Activated naive CD4-positive, alpha-beta T cell treated with anti-CD3 and anti-CD28 coated beads, Interleukin-2, amount 50 U/mL, for 16 hours (primary cell): ENCODE measurements at places on chromosomes 7 and 10.

DNA sequence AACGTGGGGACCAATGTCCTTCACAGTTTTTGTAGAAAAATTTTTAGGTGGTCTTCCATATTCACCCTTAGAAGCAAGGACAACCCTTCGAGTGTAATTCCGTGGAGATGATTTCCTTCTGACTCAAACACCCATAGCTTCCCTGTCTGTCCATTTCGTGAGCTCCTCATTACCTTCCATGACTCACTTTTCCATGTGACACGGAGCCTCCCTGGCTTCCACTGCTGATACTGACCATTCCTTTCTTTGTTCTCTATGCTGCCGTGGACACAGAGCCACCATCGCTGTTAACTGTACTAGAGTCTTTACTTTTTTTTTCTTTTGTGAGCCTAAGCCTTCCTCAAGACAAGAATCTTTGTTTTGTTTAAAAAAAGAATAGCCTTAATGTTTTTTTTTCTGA lies 12.5 kb upstream of the ARMS2 start:
- DNase-seq, result no peak

DNA sequence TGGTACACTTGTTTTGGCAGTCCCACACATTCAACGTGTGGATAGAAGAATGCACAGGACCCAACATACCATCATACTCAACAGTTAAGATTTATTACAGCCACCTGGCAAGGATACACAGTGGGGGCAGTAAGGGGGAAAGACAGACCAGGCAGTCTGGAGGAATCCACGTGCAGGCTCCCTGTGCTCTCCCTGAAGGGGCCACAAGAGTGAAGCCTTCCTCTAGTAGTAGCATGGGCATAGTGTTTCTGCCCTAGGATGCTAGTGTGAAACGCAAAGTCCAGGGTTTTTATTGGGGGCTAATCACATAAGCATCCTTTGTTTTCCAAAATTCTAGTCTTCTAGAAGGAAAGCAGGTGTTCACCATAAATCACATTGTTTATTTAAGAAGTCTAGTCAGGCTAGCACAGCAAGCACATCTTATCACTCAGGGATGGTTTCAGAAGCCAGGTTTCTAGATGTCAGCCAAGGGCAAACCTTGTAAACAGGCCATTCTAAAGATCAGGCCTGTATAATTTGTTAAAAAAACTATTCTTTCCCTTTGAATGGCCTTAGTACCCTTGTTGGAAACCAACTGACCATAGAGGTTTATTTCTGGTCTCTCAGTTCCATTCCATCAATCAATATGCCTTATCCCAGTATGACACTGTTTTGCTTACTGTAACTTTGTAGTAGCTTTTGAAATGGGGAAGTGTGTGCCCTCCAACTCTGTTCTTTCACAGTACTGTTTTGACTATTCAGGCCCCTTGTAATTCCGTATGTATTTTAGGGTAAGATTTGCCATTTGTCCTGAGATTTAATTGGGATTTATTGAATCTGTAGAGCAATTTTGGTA lies 12.4 kb upstream of the TFAM start:
- DNase-seq, result no peak

GRCh38 chr10:62696798-62697197 lies 107.7 kb upstream of the ADO start:
- no peak for DNase-seq

GRCh38 chr10:124911124-124912067 lies 30.5 kb upstream of the ZRANB1 start:
- no peak for DNase-seq

- DNase-seq, result peak; percentile 47
These were observed 1.8 kb upstream of the PFKFB3 start for GRCh38 chr10:6200734-6201515.

DNA sequence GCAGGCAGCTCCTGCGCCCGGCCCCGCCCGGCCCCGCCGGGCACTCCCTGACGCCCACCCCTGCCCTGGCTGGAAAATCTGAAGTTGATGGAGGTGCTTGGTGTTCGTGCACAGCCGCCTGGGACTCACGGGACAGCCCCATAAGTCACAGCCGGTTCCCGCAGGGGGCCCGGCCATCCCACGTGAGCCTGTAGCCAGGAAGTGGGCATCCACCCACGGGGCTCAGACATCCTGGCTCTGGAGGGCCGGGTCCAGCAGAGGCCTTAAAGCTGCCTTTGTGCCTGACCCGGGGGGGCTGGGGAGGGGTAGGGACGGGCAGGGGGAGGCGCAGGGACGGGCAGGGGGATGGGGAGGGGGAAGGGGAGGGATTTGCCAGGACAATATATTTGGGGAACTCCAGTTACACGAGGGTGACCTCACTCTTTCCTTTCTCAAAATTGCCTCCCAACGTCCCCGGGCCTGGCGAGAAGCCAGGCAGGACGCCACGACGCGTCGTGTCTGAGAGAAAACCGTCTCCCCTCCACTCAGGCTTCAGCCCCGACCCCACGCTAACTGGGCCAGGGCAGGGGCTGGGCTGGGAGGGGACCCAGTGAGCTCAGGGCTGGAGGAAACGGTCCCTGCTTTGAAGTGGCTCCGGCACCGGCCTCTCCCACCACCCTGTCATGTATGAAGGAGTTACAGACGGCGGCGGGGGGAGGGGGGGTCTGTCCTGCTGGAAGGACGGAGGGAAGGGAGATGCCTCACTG lies 82.1 kb upstream of the PDGFA start:
- peak; percentile 91 for DNase-seq

DNA sequence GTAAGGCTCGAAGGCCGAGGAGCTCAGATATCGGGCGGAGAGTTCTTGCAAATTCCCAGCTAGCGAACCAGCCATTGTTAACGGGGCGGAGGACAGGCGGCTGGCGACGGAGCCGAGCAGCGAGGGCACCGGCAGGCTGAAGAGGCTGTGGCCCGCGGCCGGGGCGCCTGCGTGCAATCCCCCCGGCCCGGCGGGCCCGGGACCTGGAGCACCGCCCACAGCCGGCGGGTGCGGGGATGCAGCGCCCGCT lies 4.1 kb downstream of the VAX1 start:
- DNase-seq, result no peak

GRCh38 chr10:126131341-126131740 lies 235.0 kb downstream of the FANK1 start:
- no peak for DNase-seq

- no peak for DNase-seq
These were observed 1.3 kb downstream of the ITPRIP start for GRCh38 chr10:104336821-104337467.

- DNase-seq, result no peak
These were observed 42.2 kb upstream of the MAGI2 start for GRCh38 chr7:79495544-79496272.

GRCh38 chr10:97875391-97875790 lies 25.7 kb downstream of the GOLGA7B start:
- no peak for DNase-seq

DNA sequence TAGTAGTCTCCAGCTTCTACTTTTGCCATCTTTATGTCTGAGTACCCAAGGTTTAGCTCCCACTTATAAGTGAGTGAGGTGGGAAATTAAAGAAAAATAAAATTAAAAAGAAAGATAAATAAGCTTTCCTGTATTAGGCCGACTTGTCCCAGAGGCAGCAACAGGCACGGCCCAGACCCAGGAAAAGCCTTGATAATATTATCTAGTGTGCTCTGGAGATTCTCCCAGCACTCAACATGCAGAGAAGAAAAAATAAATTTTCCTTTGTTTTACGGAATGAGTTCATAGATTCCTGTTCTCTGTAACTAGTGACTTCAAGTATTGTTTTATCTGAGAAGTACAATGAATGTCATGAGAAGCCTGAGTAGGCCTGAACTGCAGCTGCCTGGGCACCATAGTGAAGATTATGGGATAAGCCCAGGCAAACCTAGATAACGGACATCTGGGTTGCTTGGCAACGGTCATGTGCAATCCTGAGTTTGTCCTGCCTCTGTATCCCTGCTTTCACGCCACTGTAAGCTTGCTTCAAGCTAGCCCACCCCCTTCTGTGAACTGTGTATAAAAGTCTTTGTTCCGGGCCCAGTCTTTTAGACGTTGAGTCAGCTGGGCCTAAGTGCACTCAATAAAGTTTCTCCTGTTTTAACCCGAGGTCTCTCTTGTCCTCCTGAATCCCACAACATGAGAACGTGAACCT lies 6.4 kb downstream of the ATE1 start:
- no peak for DNase-seq

GRCh38 chr7:149085866-149086265 lies 4.7 kb downstream of the ZNF786 start:
- no peak for DNase-seq

- no peak for DNase-seq
These were observed 64.9 kb downstream of the PRKG1 start for GRCh38 chr10:51139176-51139575.

- DNase-seq, result no peak
These were observed 79.3 kb upstream of the NANOS1 start for GRCh38 chr10:118950190-118950680.

DNA sequence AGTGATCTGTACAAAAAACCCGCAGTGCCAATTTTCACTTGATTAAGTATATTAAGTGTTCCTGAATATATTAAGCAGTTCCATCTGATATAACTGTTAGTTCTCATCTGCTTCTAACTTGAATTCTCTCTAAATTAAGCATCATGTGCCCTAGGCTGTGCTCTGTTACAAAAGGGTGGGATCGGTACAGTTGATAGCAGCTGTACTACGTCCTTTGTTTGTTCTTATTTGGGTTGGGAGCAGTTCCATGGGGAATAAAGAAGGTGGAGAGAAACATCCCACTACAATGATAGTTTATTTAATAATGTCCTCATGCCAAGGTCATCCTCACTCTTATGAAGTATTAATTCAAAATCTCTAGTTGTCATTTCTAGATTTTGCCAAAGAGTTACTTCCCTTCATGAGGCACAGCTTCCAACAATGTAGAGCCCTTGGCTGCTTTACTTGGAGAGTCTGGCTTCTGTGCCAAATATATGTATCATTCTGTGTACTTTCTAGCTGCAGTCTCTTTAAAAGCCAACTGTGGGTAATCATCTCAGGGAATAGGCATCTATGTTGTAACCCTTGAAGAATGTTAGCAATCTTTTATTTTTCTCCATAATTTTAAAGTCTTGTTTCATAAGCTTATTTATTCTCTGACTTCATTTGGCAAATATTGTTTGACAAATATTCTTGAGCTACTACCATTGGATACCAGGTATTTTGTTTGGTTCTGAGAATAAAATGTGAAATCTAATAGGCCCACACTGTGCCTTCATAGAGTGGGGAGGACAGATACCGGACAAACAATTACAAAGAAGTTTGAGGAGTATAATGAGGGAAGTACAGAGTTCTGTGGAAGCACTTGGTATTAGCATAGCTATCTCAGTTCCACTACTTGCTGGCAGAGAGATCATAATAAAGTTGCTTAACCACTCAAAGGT lies 22.4 kb upstream of the AHR start:
- no peak for DNase-seq

DNA sequence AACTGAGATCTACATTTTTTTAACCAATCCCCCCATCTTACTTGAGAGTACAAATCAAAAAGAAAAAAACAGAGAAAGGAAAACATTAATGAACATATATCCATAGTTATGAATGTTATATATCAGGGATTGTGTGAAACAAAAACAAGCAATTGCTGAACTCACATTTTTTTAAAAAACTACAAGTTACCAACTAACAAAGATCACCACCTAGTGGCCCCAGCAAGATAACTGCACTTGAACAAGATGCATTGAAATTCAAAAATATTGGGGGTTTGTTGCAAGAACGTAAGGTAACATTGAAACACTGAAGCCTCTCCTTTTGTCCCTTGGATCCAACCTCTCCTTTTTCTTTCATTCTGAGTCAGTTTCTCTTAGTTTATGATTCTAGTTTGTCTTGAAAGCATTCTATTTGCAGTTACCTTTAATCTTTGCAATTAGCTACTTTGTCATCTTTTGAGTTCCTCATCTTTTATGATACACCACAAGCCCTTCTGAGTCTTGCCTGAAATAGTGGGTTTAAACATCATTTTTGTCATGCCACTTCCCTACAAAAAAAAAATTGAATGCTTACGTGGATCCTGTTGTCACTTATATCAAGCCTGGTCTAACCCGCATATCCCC lies 87.3 kb upstream of the TES start:
- no peak for DNase-seq

- no peak for DNase-seq
These were observed 45.3 kb upstream of the GNAI1 start for GRCh38 chr7:80089366-80089765.

DNA sequence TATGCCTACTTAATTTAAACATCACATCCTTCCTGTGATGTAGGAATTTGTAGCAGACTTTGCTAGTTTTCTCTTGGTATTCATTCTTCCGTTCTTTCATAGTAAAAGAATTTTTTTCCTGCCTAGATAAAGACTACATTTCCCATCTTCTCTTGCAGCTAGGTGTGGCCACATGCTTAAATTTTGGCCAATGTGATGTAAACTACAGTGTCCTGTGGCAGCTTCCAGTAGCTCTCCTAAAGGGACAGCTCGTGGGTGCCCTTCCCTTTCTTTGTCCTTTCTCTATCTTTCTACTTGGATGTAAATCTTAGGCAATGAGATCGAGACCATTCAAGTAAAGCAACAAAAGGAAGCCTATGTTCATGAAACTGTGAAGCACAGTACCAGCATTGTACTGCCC lies 58.6 kb downstream of the ASAH2B start:
- no peak for DNase-seq

- no peak for DNase-seq
These were observed 98.2 kb upstream of the PITRM1 start for GRCh38 chr10:3270577-3271316.

- no peak for DNase-seq
These were observed 4.7 kb downstream of the GDF2 start for GRCh38 chr10:47326927-47327330.

- no peak for DNase-seq
These were observed 13.7 kb downstream of the DOCK4 start for GRCh38 chr7:112192236-112193154.
